Naive thymus-derived CD4-positive, alpha-beta T cell (primary cell): ENCODE measurements at places on chromosomes 2 and 18. TPM values are rescaled to one million over a fixed set of nuclear protein-coding genes. Genes with fewer than 3 reads are reported as not detected.
A peak's percentile ranks its signal among the peaks of the same experiment; 100 is the strongest.

The NT5DC4 gene
- total RNA-seq, result 0.56 TPM

DNA sequence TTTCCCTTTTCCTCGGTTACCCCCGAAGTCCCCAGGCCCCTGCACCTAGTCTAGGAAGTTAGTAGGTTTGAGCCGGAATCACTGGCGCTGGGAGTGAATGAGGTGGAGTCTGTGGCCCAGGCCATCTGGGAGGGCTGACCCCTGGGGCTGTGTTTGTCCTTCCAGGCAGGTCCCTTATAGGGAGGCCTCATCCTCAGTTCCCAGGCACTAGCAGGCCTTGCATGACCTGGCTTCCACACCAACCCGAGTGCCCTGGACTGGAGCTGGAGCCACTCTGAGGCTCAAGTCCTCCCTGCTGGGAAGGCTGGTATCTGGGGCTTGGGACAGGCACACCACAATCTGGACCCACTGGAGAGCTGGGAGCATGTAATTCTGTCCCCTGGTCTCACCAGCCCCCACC is 111.0 kb downstream of the DYSF start:
- no peak for DNase-seq
- H3K27me3 ChIP-seq, result no peaks in the 10 kb centered on the region
- no peaks in the 10 kb centered on the region for H3K36me3 ChIP-seq
- H3K4me3 ChIP-seq, result no peak overlapping the region
- H3K27ac ChIP-seq, result no peak overlapping the region
- H3K4me1 ChIP-seq, result no peaks in the 10 kb centered on the region

DNA sequence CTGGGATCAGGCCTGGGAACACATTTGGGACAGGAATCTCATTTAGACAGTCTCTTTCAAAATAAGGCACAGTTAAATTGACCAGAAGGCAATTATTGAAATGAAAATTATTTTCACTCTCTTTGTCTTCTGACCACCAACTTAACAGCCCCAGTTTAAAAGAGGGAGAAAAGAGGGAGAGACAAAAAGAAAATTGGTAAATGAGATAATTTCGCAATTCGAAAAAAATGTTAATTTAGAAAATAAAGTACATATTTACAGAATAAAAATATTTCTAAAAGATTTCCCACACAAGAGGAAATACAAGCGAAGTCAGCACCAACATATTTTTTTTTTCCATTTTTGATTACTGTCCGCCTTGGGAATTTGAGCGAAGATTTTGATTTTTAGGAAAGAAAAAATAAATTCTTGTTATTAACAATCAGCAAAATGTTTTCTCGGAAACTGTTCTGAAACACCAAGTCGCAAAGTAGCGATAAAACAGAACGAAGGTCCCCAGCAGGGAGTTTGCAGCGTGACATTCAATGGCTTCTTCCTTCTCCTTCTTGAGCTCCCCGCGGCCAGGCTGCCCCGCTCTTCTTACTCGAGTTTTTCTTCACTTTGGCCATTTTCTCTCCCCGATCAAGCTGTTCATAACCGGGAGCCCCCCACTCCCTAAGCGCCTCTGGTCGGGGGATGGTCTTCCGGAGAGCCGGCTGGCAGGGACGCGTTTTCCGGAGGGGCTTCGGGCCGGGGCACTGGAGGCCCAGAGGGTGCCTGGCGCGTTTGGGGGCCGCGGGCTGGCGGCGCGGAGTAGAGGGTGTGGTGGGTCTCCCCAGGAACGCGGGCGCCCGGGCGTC is 5.0 kb downstream of the SP9 start:
- peaks cover 34% of the 10 kb centered on the region for H3K4me1 ChIP-seq
- H3K27me3 ChIP-seq, result peaks cover 75% of the 10 kb centered on the region
- H3K27ac ChIP-seq, result no peak overlapping the region
- DNase-seq, result no peak
- H3K4me3 ChIP-seq, result no peak overlapping the region

DNA sequence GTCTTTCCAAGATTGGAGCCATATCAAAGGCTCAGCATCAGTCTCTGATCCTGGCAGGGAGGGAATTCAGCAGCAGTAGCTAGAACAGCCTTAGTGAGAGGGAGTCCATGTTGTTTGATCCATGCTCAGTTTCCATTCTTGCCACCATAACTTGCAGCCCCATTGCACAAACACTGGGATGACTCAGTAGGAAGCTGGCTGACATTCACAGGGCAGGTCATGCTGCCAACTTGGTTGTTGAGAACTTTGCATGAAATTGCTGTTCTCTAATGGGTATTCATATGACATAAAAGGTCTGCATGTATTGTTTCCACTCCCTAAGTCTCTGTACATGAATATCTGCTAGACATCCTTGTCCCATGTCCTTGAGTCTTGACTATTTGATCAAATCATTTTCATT is 29.9 kb upstream of the STAT4 start:
- DNase-seq, result no peak
- H3K36me3 ChIP-seq, result no peaks in the 10 kb centered on the region

DNA sequence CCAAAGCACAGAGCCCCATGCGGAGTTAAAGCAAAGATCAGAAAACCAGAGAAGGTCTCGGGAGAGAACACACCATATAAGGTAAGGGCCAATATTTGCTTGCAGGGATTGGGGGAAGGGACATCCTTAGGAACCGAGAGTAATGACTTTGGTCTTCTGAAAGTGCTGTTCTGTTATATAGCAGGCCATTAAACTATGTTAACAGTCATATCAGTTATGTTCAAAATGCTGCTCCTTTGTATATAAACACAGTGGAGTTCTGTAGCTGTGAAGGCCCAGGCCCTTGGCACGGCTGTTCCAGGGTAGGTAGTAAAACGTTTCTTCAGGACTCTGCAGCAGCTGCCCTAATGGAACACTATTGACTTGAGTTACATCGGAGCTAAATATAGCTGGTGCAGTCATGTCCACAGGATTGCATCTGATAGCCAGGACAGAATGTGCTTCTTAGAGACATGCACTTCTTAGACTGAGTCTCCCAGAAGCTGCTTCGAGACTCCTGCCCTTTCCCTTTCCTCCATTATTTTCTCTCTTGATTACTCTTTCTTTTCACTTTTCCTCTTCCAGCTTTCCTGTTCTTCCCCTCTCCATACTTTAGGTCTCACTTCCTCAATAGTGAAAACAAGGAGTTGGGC is 122.4 kb downstream of the SETBP1 start:
- peaks cover 18% of the 10 kb centered on the region for H3K4me1 ChIP-seq
- no peaks in the 10 kb centered on the region for H3K36me3 ChIP-seq
- no peak overlapping the region for H3K4me3 ChIP-seq

- no peak for DNase-seq
- no peak overlapping the region for H3K27ac ChIP-seq
- no peaks in the 10 kb centered on the region for H3K27me3 ChIP-seq
- H3K4me1 ChIP-seq, result no peaks in the 10 kb centered on the region
- H3K36me3 ChIP-seq, result no peaks in the 10 kb centered on the region
Measured at GRCh38 chr2:107461301-107461700, 365.4 kb upstream of the RGPD4 start.

GRCh38 chr2:85922199-85922598 is 33.4 kb upstream of the ST3GAL5 start:
- no peak overlapping the region for H3K4me3 ChIP-seq
- no peak overlapping the region for H3K27ac ChIP-seq
- no peaks in the 10 kb centered on the region for H3K4me1 ChIP-seq
- no peaks in the 10 kb centered on the region for H3K27me3 ChIP-seq

The CD8B2 gene
- not detected for total RNA-seq

The ALPI gene
- not detected for total RNA-seq

- no peak overlapping the region for H3K27ac ChIP-seq
- DNase-seq, result no peak
- no peak overlapping the region for H3K4me3 ChIP-seq
- no peaks in the 10 kb centered on the region for H3K27me3 ChIP-seq
- H3K36me3 ChIP-seq, result no peaks in the 10 kb centered on the region
Measured at GRCh38 chr2:237371856-237372255, 42.1 kb downstream of the COL6A3 start.

- peak overlapping the region; percentile 17 for H3K27ac ChIP-seq
- no peaks in the 10 kb centered on the region for H3K27me3 ChIP-seq
- H3K4me1 ChIP-seq, result peaks cover 22% of the 10 kb centered on the region
- DNase-seq, result no peak
- no peaks in the 10 kb centered on the region for H3K36me3 ChIP-seq
Measured at GRCh38 chr2:74843899-74844298, 10.0 kb downstream of the HK2 start.

The CHPF gene
- 4.3 TPM for total RNA-seq

DNA sequence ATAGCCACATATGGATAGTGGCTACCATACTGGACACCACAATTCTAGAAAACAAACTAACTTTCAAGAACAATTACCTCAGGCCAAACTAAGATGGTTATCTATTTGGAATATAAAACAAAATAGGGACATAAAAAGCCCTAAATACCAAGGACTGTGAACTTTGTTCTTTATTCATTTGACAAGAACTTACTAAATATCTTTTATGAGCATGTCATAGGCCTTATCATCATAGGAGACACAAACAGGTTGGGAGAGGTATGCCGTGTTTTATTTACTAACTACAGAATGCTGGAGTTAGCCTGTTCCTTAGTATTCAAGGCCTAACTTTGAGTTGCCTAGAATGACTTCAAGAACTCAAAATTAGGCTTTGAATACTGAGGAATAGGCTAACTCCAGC is 32.1 kb downstream of the CCDC93 start:
- no peaks in the 10 kb centered on the region for H3K27me3 ChIP-seq
- no peak overlapping the region for H3K27ac ChIP-seq
- no peak for DNase-seq
- H3K4me3 ChIP-seq, result no peak overlapping the region
- H3K4me1 ChIP-seq, result no peaks in the 10 kb centered on the region

DNA sequence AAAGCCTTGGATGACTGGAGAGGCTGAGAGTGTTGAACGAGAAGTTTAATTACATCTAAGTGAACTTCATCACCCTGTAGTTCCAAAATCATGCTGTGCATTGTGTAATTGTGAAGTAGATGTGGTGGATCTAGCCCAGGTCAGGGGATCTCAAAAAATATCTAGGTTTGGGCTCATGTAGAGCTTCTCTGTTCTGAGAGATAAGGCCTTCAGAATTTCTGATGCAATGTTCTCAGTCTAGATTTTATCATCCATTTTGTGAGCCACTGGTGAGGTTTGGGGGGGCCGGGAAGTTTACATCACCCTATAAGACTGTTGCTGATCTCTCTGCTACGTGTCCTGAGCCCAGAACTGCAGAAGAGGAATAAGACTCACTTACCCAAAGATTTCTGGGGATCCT is 719.4 kb downstream of the SOCS6 start:
- no peak overlapping the region for H3K4me3 ChIP-seq
- no peaks in the 10 kb centered on the region for H3K27me3 ChIP-seq
- H3K4me1 ChIP-seq, result no peaks in the 10 kb centered on the region
- H3K36me3 ChIP-seq, result no peaks in the 10 kb centered on the region
- DNase-seq, result no peak

DNA sequence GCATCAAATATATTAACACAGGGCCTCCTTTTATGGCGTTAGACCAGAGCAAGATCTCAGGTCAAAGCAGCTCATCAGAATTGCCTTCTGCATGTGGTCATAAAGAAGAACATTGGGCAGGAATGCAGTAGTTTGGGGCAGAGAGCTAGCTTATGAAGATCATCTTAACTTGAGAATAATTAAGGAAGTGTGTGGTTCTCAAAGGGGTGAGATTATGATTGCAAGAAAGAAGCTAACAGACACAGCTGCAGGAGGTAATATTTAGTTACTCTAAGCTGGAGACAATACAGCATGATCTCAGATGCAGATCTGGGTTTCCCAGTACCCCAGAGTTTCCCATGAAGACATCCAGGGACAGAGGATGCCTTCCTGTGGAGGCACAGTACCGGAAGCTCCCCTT is 91.6 kb downstream of the TTC27 start:
- H3K36me3 ChIP-seq, result peaks cover 13% of the 10 kb centered on the region
- no peaks in the 10 kb centered on the region for H3K4me1 ChIP-seq
- DNase-seq, result no peak
- no peak overlapping the region for H3K27ac ChIP-seq
- H3K4me3 ChIP-seq, result no peak overlapping the region

DNA sequence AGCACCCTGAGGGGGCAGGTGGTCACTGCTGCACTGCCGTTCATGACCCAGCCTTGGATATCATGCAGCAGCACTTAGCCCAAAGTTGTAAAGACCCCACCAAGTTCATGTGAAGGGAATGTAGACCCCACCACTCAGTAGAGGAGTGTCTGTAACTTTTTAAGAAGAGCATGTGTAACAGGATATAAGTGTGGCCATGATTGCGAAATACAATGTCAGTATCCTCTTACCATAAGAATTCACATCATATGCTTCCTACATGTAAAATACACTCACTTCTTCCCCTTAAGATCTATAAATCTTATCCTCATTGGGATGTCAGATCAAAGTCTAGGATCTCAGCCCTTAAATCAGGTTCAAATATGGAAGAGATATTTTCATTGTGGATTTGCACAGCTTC is 276.9 kb downstream of the PTPRM start:
- H3K4me3 ChIP-seq, result no peak overlapping the region
- no peak for DNase-seq
- no peaks in the 10 kb centered on the region for H3K36me3 ChIP-seq
- no peaks in the 10 kb centered on the region for H3K27me3 ChIP-seq
- no peak overlapping the region for H3K27ac ChIP-seq

DNA sequence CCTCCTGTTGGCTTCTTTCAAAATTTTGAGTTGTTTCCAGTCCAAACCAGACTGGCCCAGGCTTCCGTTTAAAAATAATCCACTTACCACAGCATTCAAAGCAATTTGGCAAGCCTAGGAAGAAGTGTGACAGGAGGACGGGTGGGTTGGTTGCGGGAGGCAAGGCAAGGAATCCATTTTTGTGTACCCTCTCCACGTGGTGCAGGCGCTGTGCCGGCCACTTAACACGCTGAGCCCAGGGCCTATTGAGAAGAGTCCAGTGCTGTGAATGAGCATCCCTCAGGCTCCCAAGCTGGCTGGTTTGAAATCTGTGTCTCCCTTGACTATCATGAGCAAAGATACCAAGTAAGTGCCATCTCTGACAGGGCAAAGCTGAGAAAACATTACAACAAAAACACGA is 160.9 kb downstream of the NCKAP5 start:
- no peak overlapping the region for H3K4me3 ChIP-seq
- DNase-seq, result no peak
- no peaks in the 10 kb centered on the region for H3K36me3 ChIP-seq
- no peaks in the 10 kb centered on the region for H3K4me1 ChIP-seq

- H3K4me3 ChIP-seq, result no peak overlapping the region
Measured at GRCh38 chr18:22883179-22883578, 49.9 kb upstream of the RBBP8 start.

GRCh38 chr2:101012054-101012705 is 10.1 kb downstream of the RPL31 start:
- no peak overlapping the region for H3K27ac ChIP-seq
- no peaks in the 10 kb centered on the region for H3K27me3 ChIP-seq
- no peaks in the 10 kb centered on the region for H3K4me1 ChIP-seq
- DNase-seq, result no peak
- no peak overlapping the region for H3K4me3 ChIP-seq
